Fibroblast of the conjunctiva (primary cell): ENCODE measurements at places on chromosomes 4 and X.

GRCh38 chr4:148704291-148704690 is 262.1 kb upstream of the NR3C2 start:
- no peak for DNase-seq

DNA sequence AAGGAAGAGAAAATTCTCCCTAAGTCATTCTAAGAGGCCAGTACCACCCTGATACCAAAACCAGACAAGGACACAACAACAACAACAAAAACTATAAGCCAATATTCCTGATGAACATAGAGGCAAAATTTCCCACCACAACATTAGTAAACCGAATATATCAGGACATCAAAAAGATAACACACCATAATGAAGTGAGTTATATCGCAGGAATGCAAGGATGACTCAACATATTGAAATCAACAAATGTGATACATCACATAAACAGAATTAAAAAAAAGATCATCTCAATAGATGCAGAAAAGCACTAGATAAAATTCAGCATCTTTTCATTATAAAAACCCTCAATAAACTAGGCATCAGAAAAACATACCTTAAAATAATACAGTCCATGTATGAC is 1844.4 kb upstream of the PCDH10 start:
- no peak for DNase-seq

- DNase-seq, result no peak
These were observed 150.1 kb downstream of the COMMD8 start for GRCh38 chr4:47313384-47313783.

DNA sequence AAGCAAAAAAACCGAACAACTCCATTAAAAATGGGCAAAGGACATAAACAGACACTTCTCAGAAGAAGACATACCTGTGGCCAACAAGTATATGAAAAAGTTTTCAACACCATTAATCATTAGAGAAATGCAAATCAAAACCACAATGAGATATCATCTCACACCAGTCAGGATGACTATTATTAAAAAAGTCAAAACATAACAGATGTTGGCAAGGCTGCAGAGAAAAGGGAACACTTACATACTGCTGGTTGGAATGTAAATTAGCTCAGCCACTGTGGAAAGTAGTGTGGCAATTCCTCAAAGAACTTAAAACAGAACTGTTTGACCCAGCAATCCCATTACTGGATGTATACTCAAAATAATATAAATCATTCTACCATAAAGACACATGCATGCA is 436.3 kb downstream of the KLHL13 start:
- DNase-seq, result no peak

DNA sequence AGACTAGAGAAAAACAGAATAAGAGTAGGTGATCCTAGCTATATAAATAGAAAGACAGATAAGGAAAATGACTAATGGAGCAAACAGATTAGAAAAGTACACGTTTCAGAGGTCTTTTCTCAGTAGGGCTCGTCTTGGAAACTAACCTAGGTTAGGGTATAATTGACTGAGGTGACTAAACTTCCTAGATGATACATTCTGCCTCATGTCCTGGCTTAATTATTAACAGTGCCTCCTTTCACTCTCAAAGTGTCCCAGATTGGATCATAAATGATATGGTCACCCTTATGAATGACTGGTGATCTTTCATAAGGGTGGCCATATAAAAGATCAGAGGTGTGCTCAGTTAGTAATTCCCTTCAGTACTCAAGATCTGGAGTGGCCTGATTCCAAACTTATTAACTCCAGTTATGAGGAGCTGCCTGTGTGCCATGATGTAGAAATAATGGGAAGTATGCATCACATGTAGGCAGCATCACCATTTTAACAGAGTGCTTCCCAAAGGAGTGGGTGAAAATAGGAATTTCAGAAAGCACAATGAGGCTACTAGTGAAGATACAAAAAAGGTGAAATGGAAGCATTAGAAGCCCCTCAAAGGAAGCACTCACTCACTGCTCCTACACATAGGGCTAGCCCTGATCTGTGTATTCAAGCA is 14.7 kb upstream of the GRIA3 start:
- DNase-seq, result no peak

- DNase-seq, result no peak
These were observed 54.3 kb downstream of the HAND2 start for GRCh38 chr4:173475751-173476150.

DNA sequence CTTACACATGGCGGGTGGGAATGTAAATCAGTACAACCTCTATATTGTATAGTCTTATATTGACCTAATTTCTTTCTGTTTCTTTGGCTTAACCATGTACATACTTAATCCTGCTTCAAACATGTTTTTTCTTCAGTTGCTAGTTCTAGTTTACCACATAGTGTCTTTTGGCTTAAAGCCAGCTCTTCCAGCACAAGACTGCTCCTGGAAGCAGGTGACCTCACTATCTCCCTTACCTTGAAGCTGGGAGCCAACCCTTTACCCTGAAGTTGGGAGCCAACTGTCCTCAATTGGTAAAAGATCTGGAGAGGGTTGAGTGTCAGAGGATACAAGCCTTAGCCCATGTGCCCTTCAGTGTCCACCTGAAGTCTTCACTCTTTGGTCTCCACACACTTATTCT is 162.7 kb downstream of the AASDH start:
- no peak for DNase-seq
